ENCODE measurements at places on chromosomes 13 and 19. TPM values are rescaled to one million over a fixed set of nuclear protein-coding genes. Genes with fewer than 3 reads are reported as not detected.

GRCh38 chr13:77720988-77721387 is 23.5 kb downstream of the SLAIN1 start:
- H3K36me3 ChIP-seq: peaks cover 27% of the 10 kb centered on the region
- H3K27ac ChIP-seq: no peak overlapping the region

DNA sequence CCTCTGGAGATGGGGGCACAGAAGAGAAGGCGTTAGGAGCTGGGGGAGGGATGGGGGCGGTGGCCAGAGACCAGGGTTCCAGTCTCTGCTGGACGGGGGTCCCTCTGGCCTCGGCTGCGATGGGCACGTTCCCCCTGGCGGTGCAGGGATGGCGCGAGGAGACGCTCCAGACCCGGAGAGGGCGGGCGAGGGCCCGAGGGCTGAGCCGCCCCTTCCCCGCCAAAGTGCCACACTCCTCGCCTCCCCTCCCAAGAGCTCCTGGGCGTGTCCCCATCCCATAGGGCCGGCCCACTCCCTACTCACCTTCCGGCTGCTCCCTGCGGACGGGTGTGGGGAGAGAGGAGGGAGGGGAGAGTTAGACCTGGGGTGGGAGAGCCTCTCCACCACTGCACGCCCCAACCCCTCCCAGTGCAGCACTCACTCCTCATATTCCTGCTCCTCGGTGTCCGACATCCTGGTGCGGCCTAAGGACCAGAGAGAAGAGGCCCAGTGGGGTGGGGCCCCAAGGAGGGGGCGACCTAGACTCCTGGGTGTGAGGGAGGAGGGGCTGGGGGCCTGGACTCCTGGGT is 2.2 kb downstream of the TNNT1 start:
- peak overlapping the region; percentile 65 for H3K4me3 ChIP-seq
- peaks cover 30% of the 10 kb centered on the region for H3K27me3 ChIP-seq
- H3K27ac ChIP-seq: peak overlapping the region; percentile 65
- peaks cover 38% of the 10 kb centered on the region for H3K4me1 ChIP-seq
- H3K36me3 ChIP-seq: peaks cover 10% of the 10 kb centered on the region

- H3K36me3 ChIP-seq: no peaks in the 10 kb centered on the region
- no peak overlapping the region for H3K27ac ChIP-seq
- H3K27me3 ChIP-seq: no peaks in the 10 kb centered on the region
- 0 out of 2 replicates have a peak, but pooled peaks cover 6% of the 10 kb centered on the region for H3K4me1 ChIP-seq
Observed at GRCh38 chr13:113939129-113939943, 34.5 kb downstream of the C13orf46 start.

GRCh38 chr19:49058562-49058961 is 1.0 kb upstream of the CGB7 start:
- no peak overlapping the region for H3K27ac ChIP-seq
- H3K4me3 ChIP-seq: peak overlapping the region; percentile 71
- peak; percentile 52 for DNase-seq
- peaks cover 84% of the 10 kb centered on the region for H3K27me3 ChIP-seq
- H3K36me3 ChIP-seq: no peaks in the 10 kb centered on the region
- H3K4me1 ChIP-seq: peaks cover 18% of the 10 kb centered on the region

- no peak overlapping the region for H3K4me3 ChIP-seq
- peaks cover 6% of the 10 kb centered on the region for H3K36me3 ChIP-seq
- no peak for DNase-seq
- no peaks in the 10 kb centered on the region for H3K27me3 ChIP-seq
- H3K27ac ChIP-seq: no peak overlapping the region
Observed at GRCh38 chr19:7152568-7152967, 83.1 kb downstream of the ZNF557 start.

GRCh38 chr19:13195678-13196077 is 45.5 kb downstream of the IER2 start:
- H3K4me3 ChIP-seq: no peak overlapping the region
- no peaks in the 10 kb centered on the region for H3K36me3 ChIP-seq
- H3K27me3 ChIP-seq: no peaks in the 10 kb centered on the region
- DNase-seq: peak; percentile 87

DNA sequence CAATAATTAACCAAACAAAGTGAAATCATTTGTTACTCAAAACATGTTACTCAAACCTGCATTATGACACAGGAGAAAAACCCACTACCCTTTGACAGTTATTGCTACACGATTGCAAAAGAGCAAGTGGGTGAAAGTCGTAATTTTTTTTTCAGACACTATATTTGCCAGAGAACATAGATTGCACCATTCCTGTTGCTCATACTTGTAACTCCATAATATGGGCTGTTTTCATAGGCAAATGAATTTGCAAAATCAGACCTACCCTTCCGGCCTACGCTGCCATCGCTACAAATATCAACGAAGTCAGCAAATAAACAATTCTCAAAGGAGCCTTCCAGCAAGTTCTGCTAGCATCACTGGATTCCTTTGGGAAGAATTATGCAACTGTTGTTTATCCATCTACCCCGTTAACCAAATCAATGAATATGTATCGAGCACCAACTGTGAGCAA is 396.5 kb downstream of the IRS2 start:
- H3K27ac ChIP-seq: no peak overlapping the region
- H3K4me1 ChIP-seq: peaks cover 8% of the 10 kb centered on the region
- no peaks in the 10 kb centered on the region for H3K27me3 ChIP-seq
- no peak overlapping the region for H3K4me3 ChIP-seq
- DNase-seq: no peak

DNA sequence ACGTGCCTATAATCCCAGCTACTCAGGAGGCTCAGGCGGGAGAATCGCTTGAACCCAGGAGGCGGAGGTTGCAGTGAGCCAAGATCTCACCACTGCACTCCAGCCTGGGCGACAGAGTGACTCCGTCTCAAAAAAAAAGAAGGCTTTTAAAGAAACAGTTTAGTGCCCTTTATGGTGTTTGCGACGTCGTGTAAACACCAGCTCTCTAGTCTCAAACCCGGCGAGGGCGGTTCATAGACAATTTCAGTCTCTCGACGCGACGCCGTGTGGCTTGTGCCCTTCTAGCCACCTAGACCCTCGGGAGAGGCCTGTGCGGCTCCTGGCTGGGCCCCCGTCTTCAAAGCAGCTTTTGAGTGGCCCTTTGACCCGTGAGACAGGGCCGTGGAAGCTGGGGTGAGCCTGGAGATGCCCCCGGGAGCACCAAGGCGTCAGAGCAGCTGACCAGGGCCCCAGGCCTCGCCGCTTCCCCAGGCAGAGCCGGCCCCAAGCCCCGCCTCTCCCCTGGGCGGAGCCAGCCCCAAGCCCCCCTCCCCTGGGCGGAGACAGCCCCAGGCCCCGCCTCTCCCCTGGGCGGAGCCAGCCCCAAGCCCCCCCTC is 5.0 kb upstream of the MADCAM1 start:
- peaks cover 20% of the 10 kb centered on the region for H3K4me1 ChIP-seq
- no peaks in the 10 kb centered on the region for H3K36me3 ChIP-seq
- no peak overlapping the region for H3K27ac ChIP-seq
- H3K27me3 ChIP-seq: peaks cover 16% of the 10 kb centered on the region
- DNase-seq: peak; percentile 60
- H3K4me3 ChIP-seq: 0 out of 2 replicates have a peak overlapping the region, but pooled peaks have one; percentile 22

GRCh38 chr19:40614622-40615411 is 13.6 kb downstream of the LTBP4 start:
- H3K4me1 ChIP-seq: peaks cover 20% of the 10 kb centered on the region
- H3K4me3 ChIP-seq: peak overlapping the region; percentile 90
- H3K27ac ChIP-seq: peak overlapping the region; percentile 99
- peaks cover 25% of the 10 kb centered on the region for H3K36me3 ChIP-seq

The ZNF582 gene
- total RNA-seq: 5.2 TPM

The CACNG8 gene
- total RNA-seq: 15.7 TPM
